ENCODE measurements at places on chromosomes 7 and 10.

DNA sequence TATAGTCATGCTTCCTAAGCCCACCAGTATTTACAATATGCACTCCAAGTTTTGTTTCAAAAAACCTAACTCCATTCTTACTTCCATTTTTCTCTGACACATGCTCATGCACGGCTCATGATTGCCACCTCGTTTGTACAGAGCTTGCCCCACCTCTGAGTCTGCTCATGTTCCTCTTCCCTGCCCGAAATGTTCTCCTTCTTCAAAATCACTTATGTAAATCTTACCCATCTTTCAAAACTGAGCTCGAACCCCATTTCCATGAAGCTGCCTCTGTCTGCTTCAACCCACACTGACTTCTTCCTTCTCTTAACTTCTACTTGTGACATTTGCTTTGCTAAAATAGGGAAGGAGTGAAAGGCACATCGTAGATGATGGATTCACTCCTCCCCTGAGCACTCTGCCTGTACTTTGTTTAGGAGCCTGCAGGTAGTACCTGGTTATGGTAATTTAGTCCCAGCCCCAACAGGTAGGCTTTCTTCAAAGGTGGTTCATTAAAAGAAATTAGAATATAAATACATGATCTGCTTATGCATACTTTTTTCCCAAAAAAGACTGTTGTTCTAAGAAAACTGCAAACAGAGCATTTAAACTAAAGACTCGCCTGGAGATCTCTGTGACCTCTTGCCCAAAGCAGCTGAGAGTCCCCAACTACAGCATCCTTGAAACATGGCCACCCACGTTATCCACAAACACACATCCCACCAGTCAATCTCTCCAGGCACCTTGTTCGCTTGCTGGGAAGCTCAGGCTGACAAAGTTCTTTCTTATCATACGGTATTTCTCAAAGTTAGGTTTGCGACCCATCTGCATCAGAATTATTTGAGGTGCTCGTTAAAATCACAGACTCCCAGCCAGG, 172.0 kb downstream of the DGKI start:
- no peak for DNase-seq

DNA sequence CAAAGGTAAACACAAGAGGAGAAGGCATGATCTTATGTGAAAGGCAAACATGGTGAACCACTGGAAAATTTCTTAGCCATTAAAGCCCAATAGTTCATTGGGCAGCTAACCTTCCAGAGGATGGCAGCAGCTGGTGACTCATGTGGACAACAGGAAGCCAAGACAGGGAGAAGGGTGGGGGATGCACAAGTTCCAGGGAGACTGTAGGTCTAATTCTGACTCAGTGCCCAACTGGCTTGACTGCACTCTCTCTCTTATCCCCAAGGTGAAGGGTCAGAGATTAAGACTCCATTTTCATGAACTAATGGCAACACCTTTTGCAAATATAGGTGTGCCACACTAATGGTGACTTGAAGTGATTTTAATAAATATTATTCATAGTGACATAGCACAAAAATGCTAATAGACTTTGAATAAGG, 47.9 kb upstream of the SLC35B4 start:
- DNase-seq = no peak

DNA sequence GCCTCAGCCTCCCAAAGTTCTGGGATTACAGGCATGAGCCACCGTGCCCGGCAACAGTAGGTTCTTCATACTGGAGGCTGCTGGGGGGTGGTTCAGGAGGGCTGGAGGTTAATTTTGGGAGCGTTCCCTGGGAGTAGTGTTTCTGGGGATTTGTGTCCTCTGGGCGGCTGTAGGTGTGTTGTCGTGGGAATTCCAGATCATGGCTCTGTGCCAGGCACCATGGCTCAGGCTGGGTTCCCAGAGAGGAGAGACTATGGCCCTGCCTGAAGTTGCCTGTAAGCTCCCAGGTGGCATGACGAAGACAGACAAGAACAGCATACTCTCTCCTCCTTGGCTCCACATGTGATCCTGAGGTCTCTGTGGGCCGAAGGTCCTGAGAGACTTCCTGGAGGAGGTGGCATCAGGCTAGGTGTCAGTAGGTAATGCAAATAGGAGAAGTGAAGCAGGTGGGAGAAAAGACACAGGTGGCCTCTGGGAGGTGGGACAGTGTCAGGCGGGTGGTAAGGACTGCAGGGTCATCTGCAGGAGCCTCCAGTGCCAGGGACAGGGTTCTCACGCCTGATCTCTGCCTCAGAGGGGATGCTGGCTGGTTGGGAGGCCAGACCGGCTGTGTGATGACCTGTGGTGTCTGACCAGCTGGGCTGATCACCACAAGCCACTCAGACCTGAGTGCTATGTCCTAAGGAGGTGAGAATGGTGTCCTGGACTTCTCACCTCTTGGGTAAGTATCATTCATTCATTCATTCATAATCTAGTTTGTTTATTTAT, 18.7 kb downstream of the CLIP2 start:
- no peak for DNase-seq

DNA sequence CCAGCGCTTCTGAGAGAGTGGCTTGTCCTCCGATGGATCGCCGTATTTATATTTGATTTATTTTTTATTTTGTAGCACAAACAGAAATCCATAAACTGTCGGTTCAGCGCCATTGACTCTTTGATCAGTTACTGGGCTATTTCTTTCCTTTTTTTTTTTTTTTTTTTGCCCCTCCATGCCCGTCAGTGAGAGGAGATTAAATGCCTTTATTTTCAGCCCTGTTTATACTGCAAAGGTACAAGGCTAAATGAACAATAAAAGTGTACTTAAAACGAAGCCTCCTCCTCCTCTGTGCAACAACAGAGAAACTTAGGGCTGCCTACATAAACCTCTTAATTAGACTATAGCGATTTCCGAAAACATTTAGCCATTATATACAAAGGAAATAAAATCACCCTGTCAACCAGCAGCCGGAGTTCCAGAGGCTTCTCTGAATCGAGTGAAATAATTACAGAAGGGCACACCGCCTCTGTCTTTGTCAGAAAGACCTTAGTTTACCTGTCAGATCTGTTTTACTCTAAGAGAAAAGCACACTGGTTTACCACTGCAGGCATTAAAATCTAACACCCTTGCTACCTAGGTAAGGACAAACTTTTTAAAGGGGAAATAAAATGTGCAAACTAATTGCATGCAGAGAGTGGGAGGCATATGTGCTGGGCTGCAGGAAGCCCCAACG, 3.5 kb downstream of the EBF3 start:
- no peak for DNase-seq

GRCh38 chr10:22473044-22473443, 127.7 kb downstream of the SPAG6 start:
- DNase-seq = no peak

DNA sequence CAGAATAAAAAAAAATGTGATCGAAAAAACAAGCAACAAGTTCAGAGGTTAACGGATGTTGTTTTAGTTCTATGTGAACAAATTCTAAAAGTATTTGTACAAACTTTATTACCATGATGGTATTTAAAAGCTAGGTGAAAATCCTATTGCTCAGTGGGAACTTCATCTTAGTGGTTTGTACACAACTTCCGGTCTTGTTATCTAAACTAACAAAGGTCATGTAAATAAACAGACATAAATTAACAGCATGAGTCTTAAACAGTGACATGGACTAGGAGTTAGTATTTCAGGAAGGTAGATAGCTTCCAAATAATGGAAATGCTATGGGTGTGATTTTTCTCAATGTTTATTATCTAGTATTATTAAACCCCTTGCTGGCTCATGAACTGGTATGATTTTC, 83.8 kb downstream of the SPAG6 start:
- DNase-seq = no peak

DNA sequence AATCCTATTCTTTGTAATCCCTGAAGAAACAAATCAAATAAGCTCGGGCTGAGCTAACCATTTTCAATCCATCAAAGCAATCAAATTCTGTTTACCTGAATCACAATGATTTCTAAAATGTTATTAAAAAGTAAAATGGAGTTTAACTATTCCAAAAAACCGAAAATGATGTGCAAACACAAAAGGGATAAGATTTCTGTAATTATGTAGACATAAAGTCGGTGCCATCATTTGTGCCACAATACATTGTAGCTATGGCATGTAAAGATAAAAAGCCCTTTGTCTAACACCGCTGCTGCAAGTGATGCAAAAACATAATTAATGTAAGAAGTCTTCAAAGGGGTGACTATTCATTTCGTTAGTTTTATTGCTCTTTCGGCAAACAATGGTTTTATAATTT, 125.1 kb upstream of the FAM204A start:
- no peak for DNase-seq

GRCh38 chr10:87713707-87714106, 54.0 kb downstream of the PAPSS2 start:
- DNase-seq = no peak

GRCh38 chr10:35564341-35564968, 40.7 kb upstream of the GJD4 start:
- no peak for DNase-seq

- DNase-seq = no peak
Observed at GRCh38 chr10:11516431-11516746, 95.1 kb downstream of the USP6NL start.

DNA sequence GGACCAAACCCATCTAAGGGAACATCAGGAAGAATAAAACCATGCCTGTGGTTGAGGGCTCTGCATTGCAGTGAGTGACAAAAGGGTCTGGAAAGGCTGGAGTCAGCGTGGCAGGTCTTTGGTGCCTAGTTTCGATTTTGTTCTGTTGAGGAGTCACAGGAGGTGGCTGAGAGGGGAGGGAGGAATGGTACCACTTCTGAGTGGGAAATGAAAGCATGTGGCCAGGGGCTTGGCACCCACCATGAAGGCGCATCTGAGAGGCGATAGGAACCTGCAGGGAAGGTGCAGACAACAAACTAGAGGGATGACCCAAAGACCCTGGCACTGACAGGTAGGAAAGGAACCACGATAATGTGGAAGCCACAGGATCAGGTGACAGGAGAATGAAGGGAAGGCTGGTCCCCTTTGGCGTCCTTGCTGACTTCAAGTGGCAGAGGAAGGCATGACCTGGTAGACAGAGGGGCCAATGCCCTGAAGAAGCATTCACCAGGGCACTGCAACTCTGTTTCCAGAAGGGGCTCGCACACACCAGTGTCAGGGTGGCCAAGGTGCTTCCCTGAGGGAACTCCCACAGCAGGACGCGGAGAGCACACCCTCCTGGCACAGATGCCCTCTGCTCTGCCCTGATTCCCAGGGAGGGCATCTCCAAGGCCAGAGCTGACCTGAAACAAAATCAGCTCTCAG, 41.7 kb downstream of the HIPK2 start:
- DNase-seq = no peak

GRCh38 chr7:105277341-105277740, 111.4 kb downstream of the SRPK2 start:
- DNase-seq = no peak

DNA sequence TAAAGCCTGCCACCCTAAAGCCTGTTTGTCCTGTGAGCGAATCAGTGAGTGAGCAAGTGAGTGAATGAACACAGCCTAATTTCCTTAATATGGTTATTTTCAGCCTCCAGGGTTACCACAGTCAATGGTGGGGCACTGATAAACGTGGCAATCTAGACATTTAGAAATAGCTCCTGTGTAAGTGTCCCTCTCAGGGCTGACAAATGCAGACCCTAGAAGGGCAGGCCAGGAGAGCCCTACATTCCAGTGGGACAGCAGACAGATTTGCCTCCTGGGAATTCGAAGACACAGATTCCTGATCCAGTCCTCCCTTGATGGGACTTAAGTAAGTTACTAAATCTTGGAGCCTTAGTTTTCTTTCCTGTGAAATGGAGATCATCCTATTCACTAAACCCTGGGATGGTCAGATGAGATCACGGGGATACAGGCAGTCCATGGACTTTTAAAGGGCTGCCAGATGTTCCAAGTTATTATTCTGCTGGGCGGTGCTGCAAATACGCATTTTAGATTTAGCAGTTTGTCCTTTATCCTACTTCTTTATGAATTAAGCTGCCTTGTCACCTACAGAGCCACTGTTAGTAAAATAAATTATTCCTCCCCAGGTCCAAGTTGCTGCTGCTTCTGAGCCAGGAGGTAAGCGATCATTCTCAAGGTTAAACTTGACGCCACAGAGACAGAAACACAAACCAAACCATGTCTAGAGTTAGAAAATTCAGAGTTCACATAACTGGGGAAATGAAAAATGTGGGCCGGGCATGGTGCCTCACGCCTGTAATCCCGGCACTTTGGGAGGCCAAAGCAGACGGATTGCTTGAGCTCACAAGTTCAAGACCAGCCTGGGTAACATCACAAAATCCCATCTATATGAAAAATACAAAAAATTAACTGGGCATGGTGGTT, 54.8 kb upstream of the TM9SF3 start:
- no peak for DNase-seq

DNA sequence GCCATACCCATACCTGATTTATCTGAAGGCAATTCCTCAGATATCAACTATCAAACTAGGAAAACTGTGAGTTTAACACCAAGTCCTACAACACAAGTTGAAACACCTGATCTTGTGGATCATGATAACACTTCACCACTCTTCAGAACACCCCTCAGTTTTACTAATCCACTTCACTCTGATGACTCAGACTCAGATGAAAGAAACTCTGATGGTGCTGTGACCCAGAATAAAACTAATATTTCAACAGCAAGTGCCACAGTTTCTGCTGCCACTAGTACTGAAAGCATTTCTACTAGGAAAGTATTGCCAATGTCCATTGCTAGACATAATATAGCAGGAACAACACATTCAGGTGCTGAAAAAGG, 69.0 kb upstream of the RSBN1L start:
- no peak for DNase-seq

DNA sequence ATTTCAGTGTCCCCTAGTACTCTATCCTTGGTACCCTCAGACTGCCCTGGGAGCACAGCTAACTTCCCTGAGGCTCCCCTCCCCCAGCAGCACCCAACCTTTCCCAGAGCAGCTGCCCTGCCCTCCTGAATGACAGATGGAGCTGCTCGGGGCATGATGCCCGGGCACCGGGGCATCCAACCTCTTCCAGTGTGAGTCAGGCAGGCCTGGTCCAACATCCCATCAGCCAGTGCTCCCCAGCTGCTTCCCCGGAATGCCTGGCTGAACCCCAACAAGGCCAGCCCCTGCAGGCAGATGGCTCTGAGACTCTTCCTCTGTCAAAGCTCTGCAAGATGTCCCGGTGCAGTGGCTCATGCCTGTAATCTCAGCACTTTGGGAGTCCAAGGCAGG, 11.9 kb upstream of the TSPAN15 start:
- no peak for DNase-seq

All from activated CD4-positive, alpha-beta memory T cell treated with anti-CD3 and anti-CD28 coated beads for 36 hours (primary cell).